ENCODE measurements at places on chromosomes 16 and 17. TPM values are rescaled to one million over a fixed set of nuclear protein-coding genes. Genes with fewer than 3 reads are reported as not detected.

The ITGB4 gene
- total RNA-seq = 0.62 TPM

GRCh38 chr16:88008840-88009239 is 57.6 kb downstream of the BANP start:
- H3K4me1 ChIP-seq = peaks cover 6% of the 10 kb centered on the region
- no peak overlapping the region for H3K4me3 ChIP-seq
- peaks cover 24% of the 10 kb centered on the region for H3K36me3 ChIP-seq
- DNase-seq = peak; percentile 0
- no peak overlapping the region for H3K27ac ChIP-seq

- H3K27me3 ChIP-seq = peaks cover 2% of the 10 kb centered on the region
- no peak overlapping the region for H3K27ac ChIP-seq
- DNase-seq = no peak
- no peaks in the 10 kb centered on the region for H3K4me1 ChIP-seq
Measured at GRCh38 chr17:21090902-21091618, 35.7 kb upstream of the DHRS7B start.

The PRSS22 gene
- total RNA-seq = not detected

DNA sequence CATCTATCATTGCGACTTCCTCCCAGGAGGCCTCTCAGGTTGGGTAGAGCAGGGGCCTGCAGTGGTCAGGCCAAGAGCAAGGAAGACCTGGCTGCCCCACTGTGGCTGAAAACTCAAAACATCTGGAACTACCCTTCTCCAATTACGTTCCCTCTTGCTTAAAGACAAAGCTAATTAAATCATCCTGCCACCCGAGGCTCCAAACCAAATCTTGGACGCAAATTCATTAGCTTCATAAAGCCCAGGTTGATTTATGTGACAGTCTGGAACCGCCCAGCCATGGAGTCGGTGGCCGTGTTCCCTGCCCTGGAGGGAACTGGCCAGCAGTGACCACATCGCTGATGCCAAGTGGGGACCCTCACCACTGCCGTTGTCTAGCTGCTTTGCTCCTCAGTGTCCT is 21.4 kb downstream of the GRIN2C start:
- peaks cover 11% of the 10 kb centered on the region for H3K36me3 ChIP-seq
- peaks cover 6% of the 10 kb centered on the region for H3K4me1 ChIP-seq
- DNase-seq = no peak
- no peak overlapping the region for H3K27ac ChIP-seq
- no peak overlapping the region for H3K4me3 ChIP-seq

The PHAF1 gene
- 14.0 TPM for total RNA-seq

GRCh38 chr17:82023447-82024241 is 539 bp downstream of the LRRC45 start:
- H3K27me3 ChIP-seq = no peaks in the 10 kb centered on the region
- peak; percentile 50 for DNase-seq
- peaks cover 14% of the 10 kb centered on the region for H3K4me1 ChIP-seq
- peak overlapping the region; percentile 84 for H3K4me3 ChIP-seq

DNA sequence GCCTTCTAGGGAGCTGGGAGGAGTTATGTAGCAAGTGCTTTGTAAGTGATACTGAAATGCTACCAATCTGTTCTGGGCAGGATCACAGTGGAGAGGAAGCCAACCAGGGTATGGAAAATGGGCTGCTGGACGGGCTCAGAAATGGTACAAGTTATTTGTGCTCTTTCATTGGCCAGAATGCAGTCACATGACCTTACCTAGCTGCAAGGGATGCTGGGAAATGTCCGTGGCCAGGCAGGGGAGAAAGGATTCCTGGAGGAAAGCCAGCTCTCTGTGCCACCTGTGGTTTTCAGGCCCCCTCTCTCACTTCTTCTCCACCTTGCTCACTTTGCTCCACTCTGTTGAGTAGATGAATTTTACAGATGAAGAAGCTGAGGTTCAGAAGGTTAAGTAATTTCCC is 4.8 kb downstream of the EEF2K start:
- H3K4me1 ChIP-seq = peaks cover 35% of the 10 kb centered on the region
- no peak overlapping the region for H3K27ac ChIP-seq
- H3K4me3 ChIP-seq = no peak overlapping the region
- peaks cover 39% of the 10 kb centered on the region for H3K36me3 ChIP-seq
- no peaks in the 10 kb centered on the region for H3K27me3 ChIP-seq

The ALOX15B gene
- 0.09 TPM for total RNA-seq

The CORO6 gene
- 13.9 TPM for total RNA-seq

The NHLRC4 gene
- 0.87 TPM for total RNA-seq

DNA sequence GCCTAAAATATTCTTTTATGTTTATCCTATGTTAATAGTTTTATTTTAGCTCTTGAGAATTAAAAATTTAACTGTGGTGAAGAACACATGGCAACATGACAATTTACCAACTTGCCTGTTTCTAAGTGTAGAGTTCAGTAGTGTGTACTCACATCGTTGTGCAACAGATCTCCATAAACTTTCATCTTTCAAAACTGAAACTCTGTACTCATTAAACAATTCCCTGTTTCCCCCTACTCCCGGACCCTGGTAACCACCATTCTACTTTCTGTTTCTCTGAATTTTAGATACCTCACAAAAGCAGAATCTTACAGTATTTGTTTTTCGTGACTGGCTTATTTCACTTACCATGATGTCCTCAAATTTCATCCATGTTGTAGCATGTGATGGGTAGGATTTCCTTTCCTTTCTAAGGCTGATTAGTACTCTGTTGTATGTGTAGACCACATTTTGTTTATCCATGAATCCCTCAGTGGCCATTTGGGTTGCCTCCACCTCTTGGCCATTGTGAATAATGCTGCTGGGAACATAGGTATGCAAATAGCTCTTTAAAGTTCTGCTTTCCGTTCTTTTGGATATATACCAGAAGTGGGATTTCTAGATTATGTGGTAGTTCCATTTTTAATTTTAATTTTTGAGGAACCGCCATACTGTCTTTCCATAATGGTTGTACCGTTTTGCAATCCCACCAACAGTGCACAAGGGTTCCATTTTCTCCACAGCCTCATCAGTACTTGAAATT is 17.4 kb downstream of the IST1 start:
- H3K27me3 ChIP-seq = no peaks in the 10 kb centered on the region
- peaks cover 59% of the 10 kb centered on the region for H3K36me3 ChIP-seq

GRCh38 chr17:19249681-19250080 is 12.5 kb downstream of the EPN2 start:
- no peak for DNase-seq
- no peaks in the 10 kb centered on the region for H3K4me1 ChIP-seq
- H3K36me3 ChIP-seq = no peaks in the 10 kb centered on the region
- H3K4me3 ChIP-seq = no peak overlapping the region
- no peak overlapping the region for H3K27ac ChIP-seq
- peaks cover 11% of the 10 kb centered on the region for H3K27me3 ChIP-seq

The ZFP3 gene
- 2.8 TPM for total RNA-seq

The CDH16 gene
- total RNA-seq = not detected

The NDE1 gene
- total RNA-seq = 117 TPM

DNA sequence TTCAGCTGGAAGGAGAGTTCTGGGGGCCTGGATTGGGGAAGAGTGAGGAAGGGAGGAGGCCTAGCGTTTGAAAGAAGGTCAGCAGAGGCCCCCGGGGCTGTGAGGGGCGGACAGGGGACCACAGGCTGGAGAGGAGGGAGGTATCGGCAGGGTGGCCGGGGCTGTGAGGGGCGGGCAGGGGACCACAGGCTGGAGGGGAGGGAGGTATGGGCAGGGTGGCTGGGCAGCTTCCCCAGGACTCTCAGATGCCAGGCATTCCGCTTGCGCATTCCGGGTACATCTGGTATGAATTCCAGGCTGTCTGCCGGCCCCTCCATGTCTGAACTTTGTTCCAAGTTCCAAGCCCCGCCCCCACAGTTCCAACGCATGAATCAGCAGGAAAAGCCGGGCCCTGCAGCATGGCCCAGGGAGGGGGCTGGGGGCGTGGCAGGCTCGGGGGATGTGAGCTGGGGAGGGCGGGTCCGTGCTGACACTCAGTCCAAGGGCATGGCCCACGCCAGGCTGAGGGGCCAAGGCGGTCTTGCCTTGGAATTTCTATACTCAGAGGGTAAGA is 4.3 kb upstream of the TLCD2 start:
- H3K36me3 ChIP-seq = no peaks in the 10 kb centered on the region
- H3K4me1 ChIP-seq = peaks cover 26% of the 10 kb centered on the region
- H3K27ac ChIP-seq = no peak overlapping the region
- peak overlapping the region; percentile 86 for H3K4me3 ChIP-seq
- DNase-seq = peak; percentile 56

The PTX4 gene
- not detected for total RNA-seq

GRCh38 chr16:29694384-29695195 is 15.6 kb downstream of the QPRT start:
- H3K4me3 ChIP-seq = no peak overlapping the region
- H3K4me1 ChIP-seq = no peaks in the 10 kb centered on the region
- no peaks in the 10 kb centered on the region for H3K36me3 ChIP-seq

- no peaks in the 10 kb centered on the region for H3K27me3 ChIP-seq
- no peak overlapping the region for H3K4me3 ChIP-seq
- peaks cover 41% of the 10 kb centered on the region for H3K36me3 ChIP-seq
- no peak overlapping the region for H3K27ac ChIP-seq
Measured at GRCh38 chr16:24152826-24153225, 103.3 kb upstream of the CACNG3 start.

DNA sequence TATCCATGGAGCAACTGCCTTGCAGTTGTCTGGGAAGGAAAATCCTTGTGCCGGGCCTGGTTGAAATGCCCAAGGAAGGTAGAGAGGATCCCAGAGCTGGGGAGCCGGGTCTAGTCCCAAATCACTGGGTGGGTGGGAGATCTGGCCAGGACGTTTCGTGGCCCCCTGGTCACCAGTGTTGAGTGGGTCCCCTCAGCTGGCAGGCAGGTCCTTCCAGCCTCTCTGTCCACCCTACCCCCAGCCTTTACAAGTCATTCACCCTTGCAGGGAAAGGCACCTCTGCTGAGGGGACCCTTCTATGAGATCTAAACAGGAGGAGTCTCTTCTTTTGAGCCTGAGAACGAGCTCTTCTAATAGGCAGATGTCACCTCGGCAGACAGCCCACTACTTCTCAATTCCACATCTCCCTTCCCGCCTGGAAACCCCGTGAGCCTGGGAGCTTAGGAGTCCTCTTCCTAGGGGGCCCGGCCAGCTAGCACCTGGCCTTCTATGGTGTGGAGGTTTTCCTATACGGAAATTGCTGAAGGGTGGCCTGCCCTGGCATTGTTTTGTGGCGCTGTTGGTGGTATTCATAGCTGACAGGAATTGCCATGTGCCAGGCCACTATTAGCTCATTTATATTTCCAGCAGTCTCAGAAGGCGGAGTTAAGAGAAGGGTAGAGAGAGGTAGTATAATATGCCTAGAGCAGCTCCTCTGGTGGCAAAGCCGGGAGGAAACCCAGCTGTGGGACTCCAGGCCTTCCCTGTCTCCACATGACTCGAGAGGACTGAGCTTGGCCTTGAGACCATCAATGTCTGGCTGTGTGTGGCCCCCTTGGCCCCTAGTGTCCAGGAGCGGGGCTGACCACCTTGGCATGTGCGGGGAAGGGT is 13.3 kb downstream of the MPRIP start:
- peaks cover 35% of the 10 kb centered on the region for H3K4me1 ChIP-seq
- no peaks in the 10 kb centered on the region for H3K27me3 ChIP-seq
- no peak overlapping the region for H3K27ac ChIP-seq

DNA sequence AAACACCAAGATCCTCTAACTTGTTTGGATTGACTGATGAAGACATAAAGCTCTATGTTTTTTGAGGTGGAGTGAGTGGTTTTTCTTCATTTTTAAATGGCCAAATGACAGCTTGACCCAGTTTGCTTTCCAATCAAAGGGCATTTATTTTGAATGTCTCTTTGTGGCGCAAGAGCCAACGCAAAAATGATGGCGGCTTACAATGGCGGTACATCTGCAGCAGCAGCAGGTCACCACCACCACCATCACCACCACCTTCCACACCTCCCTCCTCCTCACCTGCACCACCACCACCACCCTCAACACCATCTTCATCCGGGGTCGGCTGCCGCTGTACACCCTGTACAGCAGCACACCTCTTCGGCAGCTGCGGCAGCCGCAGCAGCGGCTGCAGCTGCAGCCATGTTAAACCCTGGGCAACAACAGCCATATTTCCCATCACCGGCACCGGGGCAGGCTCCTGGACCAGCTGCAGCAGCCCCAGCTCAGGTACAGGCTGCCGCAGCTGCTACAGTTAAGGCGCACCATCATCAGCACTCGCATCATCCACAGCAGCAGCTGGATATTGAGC is 329 bp downstream of the NLK start:
- peak overlapping the region; percentile 66 for H3K27ac ChIP-seq
- H3K27me3 ChIP-seq = no peaks in the 10 kb centered on the region
- DNase-seq = no peak
- H3K4me3 ChIP-seq = peak overlapping the region; percentile 79
- H3K36me3 ChIP-seq = peaks cover 17% of the 10 kb centered on the region

- no peaks in the 10 kb centered on the region for H3K36me3 ChIP-seq
- no peaks in the 10 kb centered on the region for H3K4me1 ChIP-seq
- no peak for DNase-seq
- peaks cover 30% of the 10 kb centered on the region for H3K27me3 ChIP-seq
Measured at GRCh38 chr16:54366943-54367342, 80.4 kb upstream of the IRX3 start.
